ENCODE measurements at places on chromosomes 16 and 17.

DNA sequence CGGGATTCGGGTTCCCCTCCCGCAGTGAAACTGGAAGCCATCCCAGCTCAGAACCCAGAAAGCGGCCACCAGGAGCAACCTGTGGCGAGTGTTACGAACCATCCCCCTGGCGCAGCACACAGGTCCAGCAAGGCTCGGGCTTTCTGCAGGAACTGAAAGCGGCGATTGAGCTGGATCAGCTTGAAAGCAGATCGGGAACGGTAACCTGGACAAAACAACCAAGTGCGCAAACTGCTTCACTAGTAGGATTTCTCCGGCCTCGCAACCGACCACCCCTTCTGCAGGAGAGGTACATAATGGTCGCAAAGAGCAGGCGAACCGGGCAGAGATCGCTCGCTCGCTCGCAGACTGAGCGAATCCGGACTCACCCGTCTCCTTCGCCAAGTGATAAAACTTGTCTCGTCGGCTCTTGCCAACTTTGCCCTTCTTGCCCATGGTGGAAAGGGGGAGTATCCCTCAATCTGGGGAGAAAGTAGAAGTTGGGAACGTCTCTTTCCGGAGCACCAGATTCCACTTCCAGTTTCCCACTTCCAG, 696 bp upstream of the PSMC5 start:
- DNase-seq = no peak

GRCh38 chr17:32875923-32876416, 954 bp downstream of the MYO1D start:
- DNase-seq = no peak

GRCh38 chr17:37359682-37360188, 16.1 kb upstream of the C17orf78 start:
- DNase-seq = no peak

DNA sequence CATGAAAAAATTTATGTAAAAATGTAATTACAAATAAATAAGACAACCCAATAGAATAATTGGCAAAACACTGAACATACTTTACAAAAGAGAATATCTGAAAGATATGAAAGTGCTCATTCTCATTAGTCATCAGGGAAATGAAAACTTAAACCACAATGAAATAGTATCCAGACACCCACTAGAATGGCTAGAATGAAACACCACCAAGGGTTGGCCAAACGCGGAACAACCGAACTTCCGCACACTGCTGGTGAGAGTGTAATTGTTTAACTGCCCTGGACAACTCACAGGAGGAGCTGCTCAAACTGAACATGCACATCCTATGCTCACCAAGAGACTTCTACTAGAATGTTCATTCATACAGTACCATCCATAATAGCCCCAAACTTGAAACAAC, 5.8 kb upstream of the ZDHHC7 start:
- no peak for DNase-seq

- DNase-seq = no peak
Measured at GRCh38 chr16:14489460-14489859, 140.6 kb downstream of the PARN start.

- no peak for DNase-seq
Measured at GRCh38 chr16:56916571-56917403, 15.2 kb upstream of the HERPUD1 start.

DNA sequence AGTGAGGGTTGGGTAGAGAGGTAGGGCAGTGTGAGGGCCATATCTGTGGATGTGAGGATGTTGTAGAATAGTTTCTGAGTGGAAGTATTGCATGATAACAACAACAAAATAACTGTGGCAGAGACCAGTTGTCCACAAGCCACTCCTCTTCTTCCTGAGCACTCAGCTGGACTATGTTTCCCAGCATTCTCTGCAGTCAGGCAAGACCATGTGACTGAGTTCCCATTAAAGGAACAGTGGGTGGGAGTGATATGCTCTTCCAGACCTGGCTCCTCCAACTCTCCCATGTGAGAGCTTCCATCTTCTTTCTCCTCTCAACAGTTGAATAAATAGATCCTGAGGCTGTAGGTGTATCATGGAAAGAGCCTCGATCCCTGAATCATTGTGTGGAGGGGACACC, 272.4 kb downstream of the CBLN1 start:
- no peak for DNase-seq

DNA sequence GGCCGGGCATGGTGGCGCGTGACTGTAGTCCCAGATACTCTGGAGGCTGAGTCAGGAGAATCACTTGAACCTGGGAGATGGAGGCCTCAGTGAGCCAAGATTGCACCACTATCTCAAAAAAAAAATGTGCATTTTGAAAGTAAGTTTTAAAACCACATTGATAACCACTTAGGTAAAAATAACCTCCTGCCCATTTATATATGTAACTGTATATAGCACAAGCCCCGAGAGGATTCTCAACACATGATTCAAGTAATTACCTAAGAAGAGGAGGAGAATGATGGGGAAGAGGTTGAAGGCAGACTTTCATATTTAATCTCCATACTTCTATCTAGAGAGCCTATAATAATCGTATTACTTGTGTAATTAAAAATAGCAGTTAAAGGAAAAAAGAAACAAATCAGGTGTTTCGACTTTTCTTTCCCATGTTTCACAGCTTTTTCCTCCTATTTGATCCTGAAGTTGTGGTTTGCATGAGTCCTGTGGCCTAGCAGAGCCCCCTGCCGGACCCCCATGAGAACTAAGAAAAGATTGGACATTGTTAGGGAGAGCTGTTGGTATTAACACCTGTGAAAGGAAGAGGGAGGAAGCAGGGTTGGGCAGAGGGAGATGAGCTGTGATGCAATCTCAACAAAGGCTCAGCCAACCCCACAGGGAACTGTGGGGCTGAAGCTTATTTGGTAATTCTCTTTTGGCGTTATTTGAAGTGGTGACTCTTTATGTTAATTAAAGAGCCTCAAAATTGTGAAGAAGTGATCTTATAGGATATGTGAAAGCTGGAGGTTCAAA, 22.1 kb downstream of the PMFBP1 start:
- DNase-seq = no peak

DNA sequence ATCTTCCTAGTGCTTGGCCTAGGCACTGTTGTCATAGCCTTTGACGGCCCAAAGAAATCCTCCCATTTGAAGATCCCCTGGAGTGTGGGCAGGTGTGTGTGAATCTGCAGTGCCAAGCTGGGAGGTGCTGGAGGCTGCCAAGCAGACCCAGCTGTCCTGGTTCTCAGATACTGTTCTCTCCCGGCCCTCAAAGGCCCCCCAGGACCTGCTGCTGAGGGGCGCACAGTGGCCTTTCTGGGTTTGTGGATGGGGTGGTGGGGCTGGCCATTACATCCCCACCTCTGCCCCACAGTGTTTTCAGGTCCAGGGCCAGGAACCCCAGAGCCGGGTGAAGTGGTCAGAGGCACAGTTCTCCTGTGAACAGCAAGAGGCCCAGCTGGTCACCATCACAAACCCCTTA, 60.5 kb downstream of the MRC2 start:
- DNase-seq = no peak

DNA sequence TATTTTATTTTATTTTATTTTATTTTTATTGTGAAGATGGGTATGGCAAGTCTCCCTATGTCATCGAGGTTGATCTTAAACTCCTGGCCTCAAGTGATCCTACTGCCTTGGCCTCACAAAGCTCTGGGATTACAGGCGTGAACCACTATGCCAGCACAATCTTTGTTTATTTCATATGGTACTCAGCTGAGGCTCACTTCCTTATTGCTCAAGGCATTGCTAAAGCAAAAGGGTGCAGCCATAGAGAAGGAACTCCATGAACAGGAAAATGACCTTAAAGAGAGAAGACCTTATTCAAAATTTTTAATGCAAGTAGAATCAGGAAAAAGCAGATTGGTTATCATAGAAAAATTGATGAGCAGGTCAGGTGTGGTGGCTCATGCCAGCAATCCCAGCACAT, 110.6 kb upstream of the RBBP6 start:
- no peak for DNase-seq

DNA sequence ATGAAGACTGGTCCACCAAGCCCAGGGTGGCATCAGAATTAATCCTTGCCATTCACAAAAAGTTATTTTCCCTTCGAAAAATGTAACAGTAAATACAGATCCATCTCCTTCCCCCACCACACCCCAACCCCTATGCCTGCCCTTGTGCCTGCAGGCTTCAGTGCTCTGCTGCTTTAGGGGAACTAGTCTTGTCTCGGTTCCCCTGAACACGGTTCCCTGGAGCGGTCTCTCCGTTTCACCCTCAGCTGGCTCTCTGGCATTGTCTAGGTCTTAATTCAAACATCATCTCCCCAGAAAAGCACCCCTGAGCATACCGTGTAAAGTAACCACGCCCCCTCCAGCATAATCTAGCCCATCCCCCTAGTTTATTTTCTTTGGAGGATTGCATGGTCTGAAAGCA, 25.8 kb downstream of the EMP2 start:
- DNase-seq = no peak

Measured in C1 segment of cervical spinal cord (tissue), 14 donors.